ENCODE measurements at places on chromosomes 13 and 19.

DNA sequence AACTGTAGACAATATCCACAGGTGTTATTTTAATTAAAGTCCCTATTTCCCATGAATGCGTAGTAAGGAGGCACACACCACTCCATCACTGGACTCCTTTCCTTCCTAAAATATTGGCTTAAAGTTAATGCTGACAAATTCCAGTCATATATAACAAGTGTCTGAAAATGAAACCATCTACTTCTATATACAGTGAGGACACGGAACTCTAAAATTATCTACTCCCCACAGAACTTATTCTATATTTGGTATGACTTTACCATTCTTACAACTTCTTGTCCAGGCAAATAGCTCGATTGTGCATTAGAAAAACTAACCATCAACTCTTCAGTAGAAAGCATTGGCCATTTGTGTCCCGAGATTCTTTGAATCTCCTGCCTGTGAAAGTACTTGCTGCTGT lies 1560.2 kb downstream of the EFNB2 start:
- DNase-seq = no peak

DNA sequence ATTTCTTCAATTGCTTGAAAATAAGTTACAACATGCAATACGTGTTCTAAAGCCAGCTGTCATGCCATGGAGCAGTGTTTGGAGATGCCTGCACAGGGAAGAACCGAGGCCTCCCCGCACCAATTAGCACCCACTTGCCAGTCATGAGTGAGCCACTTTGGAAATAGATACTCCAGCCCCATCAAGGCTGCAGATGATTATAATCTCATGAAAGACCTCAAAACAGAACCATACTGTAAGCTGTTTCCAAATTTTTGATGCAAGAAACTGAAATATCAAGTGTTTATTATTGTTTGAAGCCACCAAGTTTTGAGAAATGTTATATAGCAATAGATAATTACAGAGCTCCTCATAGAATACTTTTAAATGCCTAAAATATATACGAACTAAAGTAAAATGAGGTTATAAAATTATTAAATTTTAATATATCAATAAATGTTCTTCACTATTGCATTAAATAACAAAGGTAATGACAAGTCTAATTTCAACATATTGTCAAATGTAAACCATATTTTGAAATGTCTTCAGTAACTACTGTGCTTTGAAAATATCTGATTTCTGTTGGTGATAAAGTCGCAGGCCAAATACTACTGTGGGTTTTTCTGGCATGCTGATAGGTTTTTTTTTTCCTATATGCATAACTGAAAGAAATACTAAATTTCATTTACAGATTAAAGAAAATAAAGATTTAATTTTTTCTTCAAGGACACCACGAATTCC lies 43.0 kb downstream of the DIAPH3 start:
- DNase-seq = no peak

DNA sequence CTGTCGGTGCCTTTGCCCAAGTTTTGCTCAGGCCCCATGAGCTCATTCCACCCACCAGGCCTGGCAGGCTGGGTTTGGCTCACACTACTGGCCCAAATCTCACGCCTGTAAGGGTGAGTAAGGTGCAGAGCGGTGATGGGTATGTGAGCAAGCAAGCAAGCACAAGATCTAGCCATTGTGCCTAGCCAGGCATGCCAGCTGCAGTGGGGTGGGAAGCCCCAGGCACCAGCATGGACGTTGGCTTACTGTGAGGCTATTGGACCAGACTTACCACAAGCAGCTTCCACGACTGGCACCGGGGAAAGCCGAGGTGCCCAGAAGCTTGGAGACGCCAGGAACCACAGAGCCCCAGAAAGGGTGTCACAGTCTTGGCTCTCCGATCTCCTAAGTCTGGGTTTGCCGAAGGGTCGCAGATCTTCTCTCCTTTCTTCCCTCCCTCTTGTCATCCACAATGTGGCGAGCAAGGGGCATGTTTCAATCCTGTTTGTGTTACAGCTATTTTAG lies 2659.4 kb upstream of the PCDH20 start:
- no peak for DNase-seq

DNA sequence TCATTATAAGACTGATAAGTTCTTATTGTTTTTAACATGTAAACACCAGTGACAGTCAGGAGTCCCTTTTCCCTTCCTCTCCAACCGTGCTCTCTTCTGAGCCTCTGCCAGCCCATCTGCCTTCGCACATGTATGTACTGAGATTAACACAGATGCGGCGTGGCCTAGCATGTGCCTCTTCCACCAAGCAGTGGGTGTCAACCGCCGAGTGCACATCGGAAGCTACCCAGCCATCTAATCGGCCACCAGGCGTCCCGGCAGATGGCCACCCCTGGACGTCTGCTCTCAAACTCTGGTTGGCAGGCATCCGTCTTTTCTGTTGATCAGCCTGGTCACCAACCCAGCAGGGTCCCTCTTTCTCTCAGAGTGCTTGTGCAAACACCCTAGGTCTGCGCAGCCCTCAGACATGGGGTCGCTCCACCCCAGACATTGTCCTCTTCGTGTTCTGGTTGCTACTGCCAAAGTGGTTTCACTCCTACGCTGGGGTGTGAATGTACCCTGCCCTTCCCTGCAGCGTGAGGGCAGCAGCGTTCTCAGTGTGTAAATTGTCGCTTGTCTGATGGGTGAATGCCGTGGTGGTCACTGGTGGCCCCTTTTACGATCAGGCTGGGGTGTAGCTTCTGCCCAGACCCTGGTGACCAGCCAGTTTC lies 57.7 kb upstream of the LDLR start:
- no peak for DNase-seq

DNA sequence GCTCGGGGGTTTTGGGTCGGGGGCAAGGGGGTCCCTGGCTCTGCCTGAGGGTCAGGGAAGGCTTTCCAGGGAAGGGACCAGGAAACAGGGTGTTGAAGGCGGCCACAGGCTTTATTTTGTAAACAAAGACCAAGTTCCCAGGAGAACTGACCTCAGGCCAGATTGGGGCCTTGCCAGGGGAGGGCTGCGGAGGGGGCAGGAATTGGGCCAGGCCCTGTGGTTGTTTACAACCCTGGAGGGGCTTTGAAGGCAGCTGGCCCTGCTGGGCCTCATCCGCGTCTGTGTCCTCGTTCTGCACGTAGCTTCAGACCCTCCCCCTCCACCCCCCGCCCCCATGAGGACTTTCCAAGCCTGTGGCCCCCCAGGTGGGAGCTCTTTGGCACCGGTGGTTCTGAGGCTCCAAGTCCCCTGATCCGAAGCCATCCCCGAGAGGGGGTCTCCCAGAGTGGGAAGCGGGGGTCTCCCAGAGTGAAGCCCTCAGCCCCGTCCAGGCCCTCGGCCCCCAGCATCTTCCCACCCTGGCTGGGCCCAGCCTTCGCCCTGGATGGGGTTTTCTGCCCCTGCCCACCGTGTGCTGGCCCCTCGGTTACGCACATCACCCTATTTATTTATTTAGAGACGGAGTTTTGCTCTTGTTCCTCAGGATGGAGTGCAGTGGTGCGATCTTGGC lies 13.5 kb upstream of the BSG start:
- no peak for DNase-seq

- no peak for DNase-seq
These were observed 615.1 kb downstream of the EFNB2 start for GRCh38 chr13:105920370-105920769.

GRCh38 chr13:52850396-52851136 lies 2.1 kb upstream of the PCDH8 start:
- DNase-seq = peak; percentile 52

DNA sequence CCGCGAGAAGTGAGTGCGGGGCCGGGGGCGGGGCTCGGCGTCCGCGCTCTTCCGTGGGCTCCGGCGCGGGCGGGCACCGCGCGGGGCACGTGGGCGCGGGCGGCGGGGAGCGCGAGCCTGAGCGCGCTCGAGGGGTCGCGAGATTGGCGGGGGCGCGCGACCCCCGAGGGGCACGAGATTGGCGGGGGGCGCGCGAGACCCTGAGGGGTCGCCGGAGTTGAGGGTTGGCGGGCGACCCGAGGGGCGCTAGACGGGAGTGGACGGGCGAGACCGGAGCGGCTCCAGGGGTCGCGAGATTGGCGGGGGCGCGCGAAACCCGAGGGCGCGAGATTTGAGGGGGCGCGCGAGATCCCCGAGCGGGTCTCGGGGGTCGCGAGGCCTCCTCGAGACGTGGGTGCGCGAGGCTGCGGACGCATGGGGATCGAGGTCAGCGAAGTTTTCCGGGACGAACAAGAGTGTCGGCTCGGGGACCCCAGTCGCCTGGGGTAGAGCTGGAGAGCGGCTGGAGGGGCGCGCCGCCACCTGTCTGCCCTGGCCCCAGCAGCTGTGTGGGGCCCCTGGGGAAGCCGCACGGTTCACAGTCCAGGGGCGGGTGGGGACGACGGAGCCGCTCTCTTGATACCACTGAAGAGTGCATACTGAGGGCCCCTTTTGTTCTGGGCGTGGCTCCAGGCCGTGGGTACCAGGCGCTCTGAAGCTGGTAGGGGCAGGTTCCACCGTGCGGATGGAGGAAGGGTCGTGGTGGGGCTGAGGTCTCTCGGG lies 682 bp downstream of the SSBP4 start:
- no peak for DNase-seq

DNA sequence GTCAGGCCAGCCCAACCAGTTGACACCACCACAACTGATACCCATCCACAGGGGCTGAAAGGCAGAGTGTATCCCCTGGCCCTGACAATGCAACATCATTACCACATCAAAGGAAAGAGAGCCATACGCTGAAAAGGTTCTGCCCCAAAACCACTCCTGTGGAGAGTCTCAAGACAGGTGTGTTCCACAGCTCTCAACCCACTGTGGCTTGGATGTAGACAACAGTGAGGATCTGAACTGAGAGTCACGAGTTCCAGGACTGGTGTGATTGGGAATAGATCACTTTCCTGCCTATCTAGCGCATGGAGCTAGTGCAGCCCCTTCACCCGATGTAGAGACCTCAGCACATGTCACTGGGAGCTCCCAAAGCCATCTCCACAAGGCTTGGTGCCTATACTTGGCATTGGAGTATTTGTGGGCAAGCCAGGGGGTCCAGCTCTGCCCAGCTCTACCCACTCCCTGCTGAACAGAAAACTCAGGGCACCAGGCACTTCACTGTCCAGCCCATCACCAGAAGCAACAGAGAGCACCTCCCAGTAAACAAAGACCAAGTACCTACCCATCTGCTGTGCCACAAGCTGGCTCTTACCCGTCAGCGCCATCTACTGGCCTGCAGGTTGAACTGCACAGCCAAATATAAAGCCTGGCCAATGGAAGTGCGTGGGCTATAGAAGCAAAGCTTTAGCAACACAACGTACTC lies 579.5 kb downstream of the UQCRFS1 start:
- DNase-seq = peak; percentile 20

DNA sequence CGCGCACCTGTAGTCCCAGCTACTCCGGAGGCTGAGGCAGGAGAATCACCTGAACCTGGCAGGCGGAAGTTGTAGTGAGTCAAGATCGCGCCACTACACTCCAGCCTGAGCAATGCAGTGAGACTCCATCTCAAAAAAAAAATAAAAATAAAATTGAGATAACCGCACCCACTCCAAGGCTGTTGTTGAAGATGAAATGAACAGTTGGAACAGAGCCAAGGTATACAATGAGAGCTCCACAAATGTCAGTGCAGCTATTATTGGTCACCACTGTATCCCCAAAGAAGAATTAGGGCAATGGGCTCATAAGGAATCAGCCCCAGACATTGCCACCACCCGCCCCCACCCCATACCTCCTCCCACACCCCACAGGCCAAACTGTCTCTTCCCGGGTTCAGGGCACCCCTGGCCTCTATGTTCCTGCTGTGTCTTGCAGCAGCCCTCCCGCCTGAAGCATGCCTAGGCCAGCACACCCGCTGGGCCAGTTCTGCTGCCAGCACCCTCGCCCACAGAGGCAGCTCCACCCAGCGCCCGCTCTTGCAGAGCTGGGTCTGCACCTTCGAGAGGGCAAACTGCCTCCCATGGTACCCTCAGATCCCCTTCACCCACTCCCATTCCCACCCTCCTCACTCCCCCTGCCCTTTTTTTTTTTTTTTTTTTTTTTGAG lies 3.5 kb upstream of the S1PR5 start:
- DNase-seq = no peak

- DNase-seq = no peak
These were observed 88.0 kb upstream of the FRY start for GRCh38 chr13:31943591-31943990.

DNA sequence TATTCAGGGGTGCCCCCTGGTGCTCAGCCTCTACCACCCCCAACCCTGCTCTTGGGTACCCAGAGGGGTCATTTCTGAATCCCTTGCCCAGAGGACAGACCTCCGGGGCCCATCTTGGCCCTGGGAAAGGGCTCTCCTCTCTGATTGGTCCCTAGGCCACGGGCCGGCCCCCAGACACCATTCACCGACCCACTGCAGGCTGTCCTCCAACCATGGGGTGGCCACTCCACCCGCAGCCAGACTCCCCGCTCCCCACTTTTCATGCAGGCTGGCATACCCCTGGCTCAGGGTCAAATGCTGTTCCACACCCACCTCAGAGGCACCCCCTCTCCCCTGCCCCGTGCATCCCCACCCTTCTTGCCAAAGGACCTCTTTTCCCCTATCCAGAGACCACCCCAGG lies 14.8 kb downstream of the SMIM24 start:
- DNase-seq = no peak

DNA sequence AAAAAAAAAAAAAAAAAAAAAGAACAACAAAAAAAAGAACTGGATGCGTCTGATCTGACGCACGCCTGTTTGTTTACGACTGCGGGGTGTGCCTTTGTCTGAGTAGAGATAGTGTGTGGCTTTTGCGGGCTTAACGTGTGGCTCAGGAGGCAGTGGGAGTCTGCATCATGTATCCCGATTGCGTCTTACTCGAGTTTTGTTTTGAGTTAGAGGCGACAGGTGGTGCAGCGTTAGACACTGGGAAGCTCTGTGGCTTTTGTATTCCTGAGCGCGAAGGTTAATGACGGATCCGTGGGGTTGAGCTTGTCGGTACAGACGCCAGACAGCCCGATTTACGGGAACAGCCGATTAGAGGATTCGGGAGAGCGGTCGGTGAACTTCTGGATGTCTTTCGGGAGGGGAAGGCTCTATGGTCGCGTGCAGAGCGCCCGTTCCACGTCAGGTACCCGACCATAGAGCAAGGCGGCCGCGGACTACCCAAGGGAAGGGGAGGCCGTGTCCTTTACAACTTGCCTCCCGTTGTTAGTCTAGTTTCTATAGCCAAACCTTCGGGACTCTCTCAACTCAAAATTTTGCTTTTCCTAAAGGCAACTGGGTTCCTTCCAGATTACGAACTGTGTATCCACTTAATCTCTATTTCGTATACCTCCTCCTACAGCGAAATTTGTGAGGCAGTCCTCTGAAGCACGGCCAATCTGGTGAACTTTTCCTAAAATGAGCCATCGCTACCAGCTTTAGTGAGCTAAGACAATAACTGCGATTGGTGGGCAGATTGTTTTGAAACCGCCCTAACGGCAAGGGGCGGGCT lies 926 bp upstream of the HNRNPUL1 start:
- DNase-seq = peak; percentile 24

- no peak for DNase-seq
These were observed 115.9 kb downstream of the ABCC4 start for GRCh38 chr13:95185311-95185710.

DNA sequence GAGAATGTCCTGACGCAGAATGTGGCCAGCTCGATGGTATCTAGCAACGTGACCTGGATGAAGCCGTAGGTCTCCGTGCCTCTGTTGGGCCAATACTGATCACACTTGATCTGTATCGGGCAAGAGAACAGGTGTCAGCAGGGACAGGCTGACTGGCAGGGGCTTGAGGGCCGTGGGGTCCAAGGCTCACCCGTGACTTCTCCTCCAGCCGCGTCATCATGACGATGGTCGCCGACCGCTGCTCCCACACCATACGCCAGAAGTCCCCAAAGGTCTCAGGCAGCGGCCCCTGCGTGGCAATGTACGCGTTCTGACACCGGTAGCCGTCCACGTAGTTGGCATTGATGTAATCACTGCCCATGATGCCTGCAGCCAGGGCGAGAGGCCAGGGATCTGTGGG lies 126.2 kb downstream of the PTPRS start:
- no peak for DNase-seq

- DNase-seq = no peak
These were observed 525 bp upstream of the COG3 start for GRCh38 chr13:45464141-45464686.

All from GM12891 (cell line).